Esophagus mucosa (tissue), 1 donor: ENCODE measurements at places on chromosomes 3 and 15.

DNA sequence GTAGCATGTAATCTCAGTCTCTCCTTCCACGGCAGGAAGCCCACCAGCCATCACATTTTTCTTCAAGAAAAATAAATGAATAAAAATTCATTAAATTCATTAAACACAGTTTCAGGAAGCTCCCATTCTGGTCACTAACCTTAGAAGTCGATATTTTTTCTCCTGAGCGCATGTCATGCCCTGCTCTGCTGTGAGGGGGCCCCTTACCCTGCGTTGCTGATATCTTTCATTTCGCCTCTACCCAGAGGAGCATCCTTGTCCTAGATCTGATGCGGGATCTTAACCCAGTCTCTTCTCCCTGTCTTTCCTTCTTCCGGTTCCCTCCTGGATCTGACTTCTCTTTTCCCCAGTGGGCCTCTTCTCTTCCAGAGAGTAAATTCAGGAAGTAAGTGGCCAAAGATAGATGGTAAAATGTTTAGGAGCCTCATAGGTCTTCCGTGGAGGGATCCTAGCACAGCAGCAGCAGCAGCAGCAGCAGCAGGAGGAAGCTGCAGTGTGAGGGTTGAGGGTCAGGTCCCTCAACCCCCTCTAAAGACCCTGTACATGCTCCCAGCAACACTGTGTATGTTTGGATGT lies 1.4 kb upstream of the ILDR1 start:
- ATAC-seq = no peak

- no peak for ATAC-seq
Measured at GRCh38 chr15:65888981-65889380, 19.7 kb downstream of the RAB11A start.

DNA sequence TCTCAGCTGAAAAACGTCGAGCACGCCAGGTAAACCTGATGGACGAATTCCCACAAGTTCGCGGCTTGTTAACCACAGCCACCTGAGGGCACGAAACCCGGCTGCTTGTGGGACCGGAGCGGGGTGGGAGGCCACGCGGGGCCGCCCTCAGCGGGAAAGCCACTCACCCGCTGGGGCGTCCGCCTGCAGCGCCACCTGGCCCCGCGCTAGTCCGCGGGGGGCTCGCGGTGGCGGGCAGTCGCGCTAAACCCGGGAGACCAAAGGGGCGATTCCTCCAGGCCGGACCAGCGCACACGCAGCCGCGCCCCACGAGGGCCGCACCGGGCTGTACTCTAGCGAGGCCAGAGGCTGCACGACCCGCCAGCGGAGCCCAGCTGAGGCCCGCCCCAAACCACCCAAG lies 15.7 kb upstream of the CFAP161 start:
- ATAC-seq = no peak

DNA sequence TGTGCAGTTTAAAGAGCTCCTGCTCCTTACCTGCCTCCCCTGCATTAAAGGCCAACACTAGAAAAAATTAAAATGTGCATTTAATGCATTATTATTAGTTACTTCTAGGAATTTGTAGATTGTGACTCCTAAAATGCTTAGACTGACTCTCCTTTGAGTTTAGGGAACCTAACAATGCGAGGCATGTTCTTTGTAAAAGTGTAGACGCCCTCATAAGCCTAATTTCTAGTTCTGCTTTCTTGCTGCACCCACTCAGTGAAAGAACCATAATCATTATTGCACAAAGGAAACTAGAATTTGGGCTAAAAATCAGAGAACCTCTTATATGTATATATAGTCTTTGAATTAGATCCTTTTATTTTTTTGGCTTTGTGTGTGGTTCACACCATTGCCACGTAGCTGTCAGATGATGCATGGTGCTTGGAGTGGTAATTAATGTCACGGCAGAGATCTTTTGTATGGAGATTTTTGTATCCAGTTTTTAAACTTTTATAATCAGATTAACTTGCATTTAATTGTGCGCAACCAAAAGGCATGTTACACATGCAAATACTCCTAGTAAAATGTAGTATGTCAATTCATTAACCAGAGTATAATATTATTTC lies 710 bp downstream of the ABHD10 start:
- peak; percentile 6 for ATAC-seq

DNA sequence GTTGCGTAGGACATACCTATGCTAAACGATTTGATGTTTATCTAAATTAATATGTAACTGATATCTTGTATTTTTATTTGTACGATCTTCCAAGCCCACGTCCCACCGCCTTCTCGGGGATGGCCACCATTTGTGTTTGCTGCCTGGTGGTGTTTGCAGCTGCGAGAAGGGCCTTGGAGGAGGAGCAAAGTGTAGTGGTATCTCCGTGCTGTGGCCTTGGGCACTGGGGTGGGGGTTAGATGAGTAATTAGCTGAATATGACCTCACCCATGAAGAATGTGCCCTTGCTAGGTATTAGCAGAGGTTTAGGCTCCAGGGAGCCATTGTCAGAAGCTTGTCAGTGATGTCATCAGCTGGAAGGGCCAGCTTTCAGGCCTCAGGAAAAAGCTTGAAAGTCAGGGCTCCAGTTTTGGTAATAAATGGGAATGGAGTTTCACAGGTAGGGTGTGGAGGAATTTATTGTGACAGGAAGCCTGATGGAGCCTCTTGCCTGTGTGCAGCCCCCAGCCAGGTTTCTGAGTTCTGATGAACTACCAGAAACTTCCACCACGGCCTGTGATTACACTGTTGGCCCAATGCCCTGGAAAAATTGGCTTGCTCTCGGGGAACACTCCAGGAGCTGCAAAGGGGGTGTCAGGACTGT lies 41.0 kb downstream of the FLNB start:
- ATAC-seq = peak; percentile 90

DNA sequence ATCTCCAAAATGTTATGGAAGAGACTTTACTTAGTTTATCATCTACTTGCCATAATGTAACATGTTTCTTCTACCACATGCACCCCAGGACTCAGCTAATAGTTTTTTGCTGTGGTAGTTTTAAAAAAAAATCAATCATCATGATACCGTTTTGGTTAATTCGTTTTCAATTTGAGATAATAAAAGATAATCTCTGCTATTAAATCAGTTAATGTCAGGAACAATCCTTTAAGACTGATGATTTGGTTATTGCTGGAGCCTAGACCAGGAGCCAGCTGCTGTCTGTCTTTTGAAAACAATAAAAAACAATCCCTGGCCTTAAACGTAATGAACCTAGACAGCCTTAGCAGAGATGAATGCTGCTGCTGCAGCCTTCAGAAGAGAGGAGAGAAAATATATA lies 403.7 kb downstream of the OXSM start:
- no peak for ATAC-seq
